Hematopoietic multipotent progenitor cell treated with erythropoietin and hydrocortisone succinate and interleukin-3 and kit ligand, for 8 days (in vitro differentiated cells): ENCODE measurements at places on chromosomes 7 and 10.

GRCh38 chr10:86971232-86971991 is 3.1 kb downstream of the ADIRF start:
- peak; percentile 79 for DNase-seq

DNA sequence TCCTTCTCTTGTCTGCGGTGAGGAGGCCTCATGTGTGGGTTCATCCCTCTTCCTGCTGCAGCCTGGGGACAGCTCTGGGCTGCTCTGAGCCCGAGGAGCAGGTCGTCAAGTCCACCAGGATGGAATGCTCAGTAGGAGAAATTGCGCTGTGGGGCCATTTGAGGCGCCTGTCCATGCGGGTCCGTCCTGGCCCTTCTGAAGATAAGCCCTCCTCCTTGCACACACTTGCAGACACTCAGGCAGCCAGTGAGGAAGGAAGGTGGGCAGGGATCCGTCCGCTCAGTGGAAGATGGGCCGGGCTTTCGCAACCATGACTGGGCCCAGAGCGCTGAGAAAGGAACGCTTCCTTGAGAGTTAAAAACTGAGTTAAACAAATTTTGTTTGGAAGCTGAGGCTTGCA is 356.8 kb downstream of the GLRX3 start:
- DNase-seq = no peak

DNA sequence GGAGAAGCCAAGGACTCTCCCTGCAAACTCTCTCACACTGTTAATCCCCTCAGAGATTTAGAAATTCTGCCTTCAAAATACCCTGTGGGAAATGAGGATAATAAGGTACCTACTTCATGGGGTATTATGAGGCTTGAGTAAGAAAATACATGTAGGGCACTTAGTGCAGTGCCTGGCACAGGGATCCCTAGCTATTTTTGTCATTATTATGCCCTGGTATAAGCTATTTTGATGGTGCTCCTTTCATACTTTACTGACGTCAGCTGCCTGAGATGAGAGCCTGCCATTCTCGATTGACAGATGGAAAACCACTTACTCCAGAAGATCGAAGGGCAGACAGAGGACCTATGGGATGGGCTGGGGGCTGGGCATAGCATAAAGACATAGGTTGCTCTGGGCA is 30.1 kb downstream of the MKX start:
- DNase-seq = no peak

DNA sequence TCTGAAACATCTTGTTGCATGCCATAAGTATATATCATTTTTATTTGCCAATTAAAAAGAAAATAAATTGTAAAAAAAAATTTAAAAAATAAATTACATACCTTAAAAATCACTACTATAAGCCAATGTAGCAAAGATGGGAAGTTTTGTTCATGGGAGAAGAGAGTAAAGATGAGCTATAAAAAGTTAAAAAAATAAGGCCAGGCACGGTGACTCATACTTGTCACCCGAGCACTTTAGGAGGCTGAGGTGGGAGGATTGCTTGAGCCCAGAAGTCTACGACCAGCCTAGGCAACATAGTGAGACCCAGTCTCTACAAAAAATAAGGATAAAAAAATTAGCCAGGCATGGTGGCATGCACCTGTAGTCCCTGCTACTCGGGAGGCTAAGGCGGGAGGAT is 8.4 kb upstream of the STK32C start:
- DNase-seq = no peak
